Kidney (tissue), 22 donors: ENCODE measurements at places on chromosomes 6 and 20. TPM values are rescaled to one million over a fixed set of nuclear protein-coding genes. Genes with fewer than 3 reads are reported as not detected.

ABT1 gene
- 11.3 TPM for polyA plus RNA-seq

RIPPLY2 gene
- polyA plus RNA-seq: not detected

SIM1 gene
- polyA plus RNA-seq: 4.4 TPM

GNMT gene
- 1.9 TPM for polyA plus RNA-seq

VARS1 gene
- 30.3 TPM for polyA plus RNA-seq

DLK2 gene
- polyA plus RNA-seq: not detected

ZC3H12D gene
- 0.82 TPM for polyA plus RNA-seq

FAM8A1 gene
- polyA plus RNA-seq: 16.9 TPM

SAMD5 gene
- 11.1 TPM for polyA plus RNA-seq

BHLHE23 gene
- not detected for polyA plus RNA-seq

SIRPB2 gene
- polyA plus RNA-seq: 0.86 TPM

TRIM10 gene
- 1.5 TPM for polyA plus RNA-seq

RAB32 gene
- polyA plus RNA-seq: 39.1 TPM

RBBP8NL gene
- 1.5 TPM for polyA plus RNA-seq

ACTL10 gene
- polyA plus RNA-seq: 1.7 TPM

GRCh38 chr6:132888701-132889100 lies 74.3 kb downstream of the RPS12 start:
- H3K36me3 ChIP-seq: no peaks in the 10 kb centered on the region
- H3K27me3 ChIP-seq: no peaks in the 10 kb centered on the region
- no peaks in the 10 kb centered on the region for H3K4me1 ChIP-seq

GRCh38 chr20:1805816-1806215 lies 89.4 kb upstream of the SIRPA start:
- no peak for DNase-seq
- no peaks in the 10 kb centered on the region for H3K27me3 ChIP-seq
- no peaks in the 10 kb centered on the region for H3K36me3 ChIP-seq
- no peaks in the 10 kb centered on the region for H3K4me1 ChIP-seq
- no peak overlapping the region for H3K4me3 ChIP-seq

- no peaks in the 10 kb centered on the region for H3K4me1 ChIP-seq
- no peaks in the 10 kb centered on the region for H3K27me3 ChIP-seq
- no peak overlapping the region for H3K4me3 ChIP-seq
- H3K27ac ChIP-seq: no peak overlapping the region
Observed at GRCh38 chr6:138370631-138371451, 6.9 kb upstream of the SMIM28 start.

GRCh38 chr6:72712910-72713309 lies 91.0 kb downstream of the KCNQ5 start:
- no peak overlapping the region for H3K27ac ChIP-seq
- H3K4me1 ChIP-seq: no peaks in the 10 kb centered on the region
- no peaks in the 10 kb centered on the region for H3K27me3 ChIP-seq
- no peak for DNase-seq

GRCh38 chr20:46652699-46653098 lies 1.4 kb upstream of the SLC13A3 start:
- no peak overlapping the region for H3K27ac ChIP-seq
- no peak for DNase-seq
- peaks cover 3% of the 10 kb centered on the region for H3K36me3 ChIP-seq

- no peaks in the 10 kb centered on the region for H3K36me3 ChIP-seq
- no peaks in the 10 kb centered on the region for H3K4me1 ChIP-seq
- H3K4me3 ChIP-seq: no peak overlapping the region
- H3K27ac ChIP-seq: no peak overlapping the region
- DNase-seq: no peak
- peaks cover 18% of the 10 kb centered on the region for H3K27me3 ChIP-seq
Observed at GRCh38 chr6:166307082-166308032, 835 bp downstream of the PRR18 start.

DNA sequence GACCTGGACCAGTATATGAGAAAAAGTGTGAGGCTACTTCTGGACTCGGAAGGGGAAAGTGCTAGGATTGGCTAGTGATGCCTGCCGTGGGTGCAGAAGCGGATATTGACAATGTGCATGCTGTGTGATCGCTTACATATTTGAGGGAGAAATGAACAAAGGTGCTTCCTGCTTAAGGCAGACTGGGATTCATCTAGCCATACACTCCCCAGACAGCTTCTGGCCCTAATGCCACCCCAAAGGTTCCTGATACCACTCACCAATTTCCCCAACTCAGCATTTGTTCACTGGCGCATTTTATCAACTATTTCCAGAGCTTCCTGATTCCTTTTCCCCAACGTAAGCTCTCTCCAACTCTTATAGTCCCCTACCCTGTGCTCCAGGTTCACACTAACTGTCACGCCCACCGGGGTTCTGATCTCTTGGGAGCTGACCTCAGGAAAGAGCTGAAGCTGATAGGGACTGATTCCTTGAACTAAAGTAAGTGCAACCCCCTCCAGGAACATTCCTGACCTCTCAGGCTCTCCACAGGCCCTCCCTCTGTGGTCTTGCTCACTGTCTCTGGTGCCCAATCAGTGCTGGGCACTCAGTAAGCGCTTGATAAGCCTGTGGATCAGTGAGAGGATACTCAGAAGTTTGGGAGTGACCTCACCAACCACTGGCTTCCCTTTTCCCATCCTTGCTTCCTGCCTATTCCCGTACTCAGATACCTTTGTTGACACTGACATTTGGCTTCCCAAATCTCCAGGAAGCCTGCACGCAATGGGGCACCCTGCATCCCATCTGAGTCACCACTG lies 73.3 kb downstream of the MRPL14 start:
- no peaks in the 10 kb centered on the region for H3K27me3 ChIP-seq
- no peak for DNase-seq
- no peaks in the 10 kb centered on the region for H3K4me1 ChIP-seq
- H3K27ac ChIP-seq: no peak overlapping the region
- no peaks in the 10 kb centered on the region for H3K36me3 ChIP-seq

GRCh38 chr6:34718976-34719375 lies 22.4 kb upstream of the ILRUN start:
- H3K4me3 ChIP-seq: no peak overlapping the region
- no peaks in the 10 kb centered on the region for H3K27me3 ChIP-seq
- no peak for DNase-seq
- H3K4me1 ChIP-seq: no peaks in the 10 kb centered on the region
- no peaks in the 10 kb centered on the region for H3K36me3 ChIP-seq

DNA sequence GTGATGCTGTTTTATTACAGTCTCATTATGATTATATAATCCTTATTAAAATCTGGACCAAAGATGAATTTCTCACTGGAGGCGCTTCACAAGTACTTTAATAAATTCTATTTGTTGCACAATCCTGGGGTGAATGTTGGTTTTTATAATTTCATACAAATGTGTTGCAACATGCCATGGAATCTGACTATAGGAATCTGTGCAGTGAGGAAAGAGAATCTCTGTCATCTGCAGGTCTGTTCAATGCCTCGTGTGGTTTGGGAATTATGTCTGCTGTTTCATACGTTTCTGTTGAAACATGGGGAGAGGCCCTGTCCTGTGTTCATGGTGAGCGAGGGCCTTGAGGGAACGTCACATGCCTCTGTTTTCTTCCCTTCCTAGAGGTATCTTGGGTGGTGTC lies 277.3 kb downstream of the CDH4 start:
- no peak for DNase-seq
- H3K4me3 ChIP-seq: no peak overlapping the region
- no peaks in the 10 kb centered on the region for H3K27me3 ChIP-seq

DNA sequence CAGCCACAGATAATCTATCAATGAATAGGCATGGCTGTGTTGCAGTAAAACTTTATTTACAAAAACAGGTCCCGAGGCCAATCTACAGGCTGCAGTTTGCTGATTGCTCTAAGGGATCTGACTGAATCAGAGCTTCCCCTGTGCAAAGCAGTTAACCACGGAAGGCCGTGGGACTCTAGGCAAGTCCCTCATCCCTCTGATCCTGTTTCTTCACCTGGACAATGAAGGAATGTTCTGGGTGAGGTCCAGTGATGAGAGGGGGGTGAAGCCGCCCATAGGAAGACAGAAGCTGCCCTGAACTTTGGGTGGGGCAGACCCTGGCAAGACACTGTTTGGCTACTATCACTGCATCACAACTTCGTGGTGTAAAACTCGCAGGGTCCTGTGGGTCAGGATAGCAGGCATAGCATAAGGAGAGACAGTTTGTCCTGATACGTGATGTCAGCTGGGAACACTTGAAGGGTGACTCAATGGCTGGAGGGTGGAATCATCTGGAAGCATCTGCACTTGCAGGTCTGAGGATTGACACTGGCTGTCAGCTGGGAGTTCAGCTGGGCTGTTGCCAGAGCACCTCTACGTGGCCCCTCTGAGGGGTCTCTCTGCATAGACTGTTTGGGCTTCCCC lies 33.3 kb upstream of the TGM2 start:
- no peaks in the 10 kb centered on the region for H3K4me1 ChIP-seq
- H3K27ac ChIP-seq: no peak overlapping the region
- H3K36me3 ChIP-seq: no peaks in the 10 kb centered on the region

DNA sequence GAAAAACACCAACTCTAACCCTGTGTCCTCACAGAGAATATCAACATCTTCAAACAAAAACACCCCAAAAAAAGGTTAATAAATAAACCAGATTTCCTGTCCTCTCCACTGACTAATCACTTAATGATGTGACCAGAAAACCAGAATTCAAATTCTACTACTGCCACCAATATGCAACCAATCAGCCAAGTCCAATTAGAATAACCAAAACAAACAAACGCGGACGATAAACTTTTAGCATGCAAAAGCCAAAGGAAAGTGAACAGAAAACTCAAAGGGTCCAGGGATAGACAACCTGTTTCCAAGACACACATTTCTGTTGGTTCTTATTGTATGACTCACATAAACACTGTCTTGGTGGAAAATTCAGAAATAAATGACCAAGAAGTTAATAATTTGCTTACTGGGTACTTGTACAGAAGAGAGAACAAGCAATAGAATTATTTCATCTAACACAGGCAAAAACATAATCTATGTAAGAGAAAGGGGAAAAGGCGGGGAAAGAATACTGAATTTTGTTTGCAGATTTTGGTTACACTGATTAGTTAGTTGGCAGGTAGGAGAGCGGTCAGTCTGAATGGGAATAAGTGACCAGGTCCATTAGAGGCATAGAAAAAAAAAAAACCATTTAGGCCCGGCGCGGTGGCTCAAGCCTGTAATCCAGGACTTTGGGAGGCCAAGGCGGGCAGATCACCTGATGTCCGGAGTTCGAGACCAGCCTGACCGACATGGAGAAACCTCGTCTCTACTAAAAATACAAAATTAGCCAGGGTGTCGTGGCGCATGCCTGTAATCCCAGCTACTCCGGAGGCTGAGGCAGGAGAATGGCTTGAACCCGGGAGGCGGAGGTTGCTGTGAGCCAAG lies 34.1 kb downstream of the HFE start:
- H3K27me3 ChIP-seq: no peaks in the 10 kb centered on the region
- H3K36me3 ChIP-seq: no peaks in the 10 kb centered on the region
- peak; percentile 56 for DNase-seq
- no peaks in the 10 kb centered on the region for H3K4me1 ChIP-seq

- no peak within 1 kb of the TSS for H3K4me3 ChIP-seq
- H3K36me3 ChIP-seq: peaks cover 16% of the 10 kb centered on the region
- DNase-seq: peak; percentile 65
- no peak within 1 kb of the TSS for H3K27ac ChIP-seq
Observed at GRCh38 chr6:33192105-33192646, at the start of gene COL11A2. Gene COL11A2, minus strand, starts transcription at chr6:33192467. Its CDS starts 227 bp downstream, at chr6:33192240.

DNA sequence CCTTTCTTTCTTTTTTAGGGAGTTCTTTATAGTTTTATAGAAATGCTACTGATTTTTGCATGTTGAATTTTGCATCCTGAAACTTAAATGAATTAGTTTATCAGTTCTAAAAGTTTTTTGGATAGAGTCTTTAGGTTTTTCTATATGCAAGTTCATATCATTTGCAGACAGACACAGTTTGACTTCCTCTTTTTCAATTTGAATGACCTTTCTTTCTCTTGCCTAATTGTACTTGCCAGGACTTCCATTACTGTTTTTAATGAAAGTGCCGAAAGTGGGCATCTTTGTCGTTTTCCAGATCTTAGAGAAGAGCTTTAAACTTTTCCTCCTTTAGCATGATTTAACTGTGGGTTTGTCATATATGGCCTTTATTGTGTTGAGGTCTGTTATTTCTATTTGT lies 21.1 kb upstream of the EDN1 start:
- no peak overlapping the region for H3K4me3 ChIP-seq
- H3K27me3 ChIP-seq: no peaks in the 10 kb centered on the region
- no peaks in the 10 kb centered on the region for H3K36me3 ChIP-seq
- DNase-seq: no peak

GRCh38 chr6:33375143-33375671 lies 16.4 kb upstream of the KIFC1 start:
- H3K4me3 ChIP-seq: no peak overlapping the region
- no peak overlapping the region for H3K27ac ChIP-seq
- DNase-seq: peak; percentile 79
- no peaks in the 10 kb centered on the region for H3K27me3 ChIP-seq
- no peaks in the 10 kb centered on the region for H3K36me3 ChIP-seq
- no peaks in the 10 kb centered on the region for H3K4me1 ChIP-seq

- no peaks in the 10 kb centered on the region for H3K27me3 ChIP-seq
- no peak overlapping the region for H3K27ac ChIP-seq
- H3K4me1 ChIP-seq: no peaks in the 10 kb centered on the region
Observed at GRCh38 chr20:16526433-16527380, 46.5 kb downstream of the KIF16B start.
